ENCODE measurements at places on chromosomes 11 and 22.
A peak's percentile ranks its signal among the peaks of the same experiment; 100 is the strongest.

GRCh38 chr22:44299124-44299523 lies 13.6 kb downstream of the SHISAL1 start:
- DNase-seq = no peak

GRCh38 chr22:19419086-19419463 lies 12.5 kb downstream of the HIRA start:
- no peak for DNase-seq

DNA sequence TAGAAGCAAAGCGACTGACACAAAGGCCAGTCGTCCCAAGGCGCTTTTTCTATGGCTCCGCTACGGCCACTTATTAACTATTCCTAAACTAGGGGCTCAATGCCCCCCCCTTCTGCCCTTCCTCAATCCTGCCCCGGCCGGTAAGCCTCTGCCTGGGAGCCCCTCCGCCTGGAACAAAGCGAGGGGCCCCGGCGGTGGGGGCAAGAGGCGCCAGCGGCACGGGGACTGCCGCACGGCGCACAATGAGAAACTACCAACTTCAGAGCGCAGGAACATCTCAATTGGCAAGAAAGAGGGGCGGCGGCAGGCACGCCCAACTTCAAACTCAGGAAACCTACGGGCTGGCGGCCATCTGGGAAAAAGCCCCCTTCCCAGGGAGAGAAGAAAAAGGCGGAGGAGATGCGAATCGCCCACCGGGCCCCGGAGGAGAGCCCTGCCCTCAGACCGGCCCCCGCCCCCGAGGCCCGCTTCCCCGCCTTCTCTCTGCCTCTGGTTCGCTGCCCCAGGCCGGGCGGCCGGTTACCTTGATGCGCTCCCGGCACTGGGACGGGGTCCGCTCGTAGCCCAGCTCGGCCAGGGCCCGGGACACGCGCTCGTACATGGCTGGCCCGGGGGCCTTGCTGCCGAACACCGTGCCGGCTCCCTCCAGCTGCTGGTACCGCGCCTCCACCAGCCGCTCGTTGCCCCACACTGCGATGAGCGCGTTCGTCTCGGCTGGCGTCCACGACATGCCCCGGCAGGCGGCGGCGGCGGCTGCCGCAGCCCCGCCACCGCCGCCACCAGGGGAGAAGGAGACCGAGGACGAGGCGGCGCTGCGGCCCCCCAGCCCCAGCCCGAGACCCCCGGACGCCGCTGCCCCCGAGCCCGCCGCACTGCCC lies 619 bp downstream of the MSANTD2 start:
- peak; percentile 14 for DNase-seq

- no peak for DNase-seq
These were observed 85.0 kb upstream of the ANO1 start for GRCh38 chr11:69992943-69993694.

DNA sequence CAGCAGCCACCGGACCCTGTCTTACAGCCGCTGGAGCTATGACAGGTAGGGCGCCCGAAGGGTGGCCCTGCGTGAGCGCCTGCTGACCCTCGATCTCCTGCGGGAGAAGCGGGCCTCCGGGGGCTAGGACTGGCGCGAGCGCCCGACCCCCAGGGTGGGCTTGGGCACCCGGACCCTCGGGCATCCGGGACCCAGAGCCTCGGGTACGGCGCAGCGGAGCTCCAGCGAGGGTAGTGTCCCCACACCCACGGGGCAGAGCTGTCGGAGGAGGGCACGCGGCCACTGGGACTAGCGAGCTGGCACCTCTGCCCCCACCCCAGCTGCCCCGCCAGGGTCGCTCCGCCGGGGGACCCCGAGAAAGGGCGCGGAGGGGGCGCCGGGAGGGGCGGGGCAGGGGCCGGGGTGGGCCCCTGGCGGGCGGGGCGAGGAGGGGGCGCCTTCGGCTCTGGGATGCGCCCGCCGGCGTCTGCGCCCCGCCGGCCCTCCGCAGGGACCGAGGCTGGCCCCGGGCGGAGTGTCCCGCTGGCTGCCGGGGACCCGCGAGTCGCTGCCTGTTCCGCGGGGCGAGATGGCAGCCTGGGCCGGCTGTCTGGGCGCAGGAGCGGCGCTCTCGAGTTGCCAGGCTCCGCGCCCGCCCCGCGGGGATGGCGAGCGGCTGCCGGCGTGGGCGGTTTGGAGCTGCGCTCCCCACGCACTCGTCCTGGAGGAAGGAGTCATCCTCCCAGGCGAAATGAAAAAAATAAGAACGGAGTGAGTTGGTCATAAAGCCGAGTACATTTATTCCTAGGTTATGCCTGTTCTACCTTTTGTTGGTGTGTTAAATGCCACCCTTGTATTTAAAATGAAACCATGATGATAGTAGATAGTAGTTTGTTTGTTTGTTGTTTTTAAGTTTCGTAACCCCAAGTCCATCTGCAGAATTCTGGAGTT lies 32.4 kb downstream of the EIF3F start:
- peak; percentile 53 for DNase-seq

GRCh38 chr11:35723913-35724312 lies 61.3 kb downstream of the TRIM44 start:
- peak; percentile 17 for DNase-seq

DNA sequence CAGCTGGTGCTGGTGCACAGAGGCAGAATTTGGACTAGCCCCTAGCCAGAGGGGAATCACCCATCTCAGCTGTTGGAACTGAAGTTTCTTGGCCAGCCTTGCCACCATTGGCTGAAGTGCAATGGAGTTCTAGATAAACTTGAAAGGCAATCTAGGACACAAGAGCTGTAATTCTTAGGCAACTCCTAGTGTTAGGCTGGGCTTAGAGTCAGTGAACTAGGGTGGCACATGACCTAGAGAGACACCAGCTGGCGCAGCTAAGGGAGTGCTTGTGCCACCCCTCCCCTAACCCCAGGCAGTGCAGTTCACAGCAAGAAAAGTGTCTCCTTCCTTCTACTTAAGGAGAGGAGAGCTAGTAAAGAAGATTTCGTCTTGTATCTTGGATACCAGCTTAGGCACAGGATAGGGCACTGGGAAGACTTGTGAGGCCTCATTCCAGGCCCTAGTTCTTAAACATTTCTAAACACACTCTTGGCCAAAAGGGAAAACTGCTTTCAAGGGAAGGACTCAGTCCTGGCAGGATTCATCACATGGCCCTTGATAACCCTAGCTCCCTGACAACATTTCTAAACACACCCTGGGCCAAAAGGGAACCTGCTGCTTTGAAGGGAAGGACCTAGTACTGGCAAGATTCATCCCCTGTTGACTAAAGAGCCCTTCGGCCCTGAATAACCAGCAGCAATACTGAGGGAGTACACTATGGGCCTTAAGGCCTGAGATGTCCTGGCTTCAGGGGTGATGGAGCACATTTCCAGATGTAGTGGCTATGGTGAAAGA lies 53.4 kb downstream of the XRRA1 start:
- DNase-seq = no peak

GRCh38 chr11:36030731-36031281 lies 86.9 kb downstream of the LDLRAD3 start:
- DNase-seq = peak; percentile 74

GRCh38 chr11:110289472-110289871 lies 6.9 kb downstream of the RDX start:
- peak; percentile 54 for DNase-seq

GRCh38 chr11:119065369-119065768 lies 2.2 kb upstream of the VPS11 start:
- peak; percentile 61 for DNase-seq

DNA sequence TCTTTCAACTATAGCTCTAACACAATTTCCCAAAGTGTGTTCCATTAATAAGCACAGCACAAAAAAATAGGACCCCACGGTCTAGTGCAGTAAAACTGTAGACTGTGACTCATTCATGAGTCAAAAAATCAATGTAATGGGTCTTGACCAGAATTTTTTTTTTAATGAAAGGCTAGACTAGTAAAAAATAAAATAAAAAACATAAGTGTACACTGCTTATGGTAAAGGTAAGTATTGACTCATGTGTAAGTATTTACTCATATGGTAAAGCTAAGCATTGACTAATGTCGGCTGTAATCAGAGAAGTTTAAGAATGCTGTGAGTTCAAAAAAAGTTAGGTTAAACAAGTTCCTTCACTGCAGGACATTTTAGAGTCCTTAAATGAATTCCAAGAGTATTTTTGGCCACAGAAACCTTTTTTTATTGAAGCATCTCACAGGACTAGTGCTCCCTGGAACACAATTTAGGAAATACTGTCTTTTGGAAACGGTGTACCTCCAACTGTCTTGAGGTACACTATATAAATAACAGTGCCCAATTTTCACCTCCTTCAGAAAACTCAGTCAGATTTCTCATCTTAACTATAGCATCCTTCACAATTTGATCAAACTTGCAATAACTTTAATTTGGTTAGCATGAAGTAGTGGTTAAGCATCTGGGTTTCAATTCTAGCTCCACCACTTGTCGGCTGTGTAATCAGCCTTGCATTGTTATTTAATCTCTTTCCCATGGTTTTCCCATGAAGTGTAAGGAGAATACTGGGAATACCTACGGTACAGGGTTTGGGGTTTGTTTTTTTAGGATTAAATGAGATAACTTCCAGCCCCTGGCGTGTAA lies 2.1 kb downstream of the CCDC73 start:
- no peak for DNase-seq

DNA sequence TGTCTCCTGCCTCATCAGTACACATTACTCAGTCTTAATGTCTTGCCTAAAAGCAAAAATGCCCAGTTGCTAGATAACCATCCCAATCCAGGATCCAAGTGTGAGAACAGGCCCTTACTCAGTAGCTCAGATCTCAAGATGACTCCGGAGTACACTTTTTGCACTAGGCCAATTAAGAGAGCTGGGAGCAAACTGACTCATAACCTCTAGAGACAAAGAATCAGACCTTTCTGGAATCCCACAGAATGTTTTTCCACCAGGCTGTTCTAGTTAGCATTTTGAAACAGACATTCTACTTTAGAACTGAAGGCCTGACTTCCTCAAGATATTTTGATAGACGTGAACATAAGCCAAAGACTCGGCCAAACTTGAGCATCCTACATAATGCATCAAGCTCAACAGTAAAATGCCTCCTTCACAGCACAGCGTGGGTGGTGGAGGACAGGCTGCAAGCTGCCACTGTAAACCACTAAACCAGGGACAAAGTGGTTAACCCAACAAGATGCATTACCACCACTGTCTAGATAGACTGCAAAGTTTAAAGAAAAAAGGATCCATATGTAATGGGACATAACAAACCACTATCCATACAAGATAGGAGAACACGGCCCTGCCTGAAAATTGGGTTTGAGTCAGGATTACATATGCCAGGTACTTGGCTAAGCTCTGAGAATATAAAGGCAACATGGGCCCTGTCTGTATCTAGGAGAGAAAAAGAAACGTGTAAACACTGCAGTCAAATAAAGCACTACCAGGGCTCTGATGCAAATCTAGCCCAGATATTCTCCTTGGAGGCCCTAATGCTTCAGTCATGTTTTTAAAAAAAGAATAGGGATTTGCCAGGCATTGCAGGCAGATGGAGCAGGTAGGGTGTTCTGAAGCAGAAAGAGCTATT lies 48.3 kb downstream of the MYH9 start:
- DNase-seq = peak; percentile 95

DNA sequence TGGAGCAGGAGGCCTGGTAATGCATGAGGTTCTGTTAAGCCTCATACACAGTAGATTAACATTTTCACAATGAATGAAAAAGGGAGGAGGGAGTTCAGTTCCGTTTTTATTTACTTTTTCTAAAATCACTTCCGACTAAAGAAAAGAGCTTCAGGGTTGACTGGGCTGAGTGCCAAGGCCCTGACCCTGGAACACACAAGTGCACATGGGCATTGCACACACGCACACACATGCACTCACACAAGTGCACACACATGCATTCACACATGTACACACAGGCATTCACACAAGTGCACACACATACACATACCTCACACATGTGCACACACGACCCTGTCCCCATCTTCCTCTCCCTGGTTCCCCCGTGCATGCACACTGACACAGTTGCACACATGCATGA lies 303.3 kb downstream of the BRD1 start:
- no peak for DNase-seq

DNA sequence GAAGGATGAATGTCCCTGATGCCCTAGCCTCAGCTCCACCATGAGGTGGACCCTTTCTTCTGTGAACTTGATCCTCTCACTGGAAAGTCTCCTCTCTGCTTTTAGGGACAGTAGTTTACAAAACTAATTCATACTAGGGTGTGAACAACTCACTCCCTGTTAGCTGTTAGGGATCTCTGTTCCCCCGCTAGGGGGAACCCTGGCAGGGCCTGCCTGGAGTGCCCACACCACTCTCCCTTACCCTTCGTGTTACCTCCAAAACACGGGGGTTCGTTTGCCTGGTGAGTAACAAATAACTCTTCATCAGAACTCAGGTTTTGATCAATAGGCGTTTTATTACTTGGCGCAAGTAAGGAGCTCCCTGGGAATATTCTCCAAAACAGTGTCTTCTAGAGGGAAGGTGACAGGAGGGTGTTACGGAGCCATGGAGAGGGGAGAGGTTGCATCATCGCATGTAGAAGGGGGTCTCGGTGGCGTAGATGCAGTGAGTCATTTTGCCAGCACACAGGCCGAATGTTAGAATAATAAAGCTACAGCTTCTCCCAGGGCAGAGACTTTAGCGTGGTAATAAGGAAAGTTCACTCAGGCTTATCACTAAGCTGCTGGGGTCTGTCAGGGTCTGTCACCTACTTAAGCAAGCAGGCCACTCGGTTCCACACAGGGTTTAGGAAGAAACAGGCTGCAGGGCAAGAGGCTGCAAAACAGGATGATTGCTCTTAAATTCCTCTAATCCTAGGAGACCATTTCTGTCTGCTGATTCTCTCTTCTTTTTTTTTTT lies 45.8 kb downstream of the C11orf96 start:
- peak; percentile 80 for DNase-seq

DNA sequence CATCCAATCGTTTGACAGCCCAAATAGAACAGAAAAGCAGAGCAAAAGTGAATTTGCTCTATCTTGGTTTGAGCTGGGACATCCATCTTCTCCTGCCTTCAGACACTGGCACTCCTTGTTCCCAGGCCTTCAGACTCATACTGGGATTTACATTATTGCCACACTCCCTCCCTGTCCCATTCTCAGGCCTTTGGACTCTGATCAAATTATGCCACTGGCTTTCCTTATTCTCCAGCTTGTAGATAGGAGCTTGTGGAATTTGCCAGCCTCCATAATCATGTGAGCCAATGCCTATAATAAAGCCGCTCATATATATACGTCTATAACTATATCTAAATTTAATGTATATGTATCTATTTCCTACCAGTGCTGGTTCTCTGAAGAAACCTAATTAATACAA lies 568.3 kb upstream of the KIRREL3 start:
- no peak for DNase-seq

DNA sequence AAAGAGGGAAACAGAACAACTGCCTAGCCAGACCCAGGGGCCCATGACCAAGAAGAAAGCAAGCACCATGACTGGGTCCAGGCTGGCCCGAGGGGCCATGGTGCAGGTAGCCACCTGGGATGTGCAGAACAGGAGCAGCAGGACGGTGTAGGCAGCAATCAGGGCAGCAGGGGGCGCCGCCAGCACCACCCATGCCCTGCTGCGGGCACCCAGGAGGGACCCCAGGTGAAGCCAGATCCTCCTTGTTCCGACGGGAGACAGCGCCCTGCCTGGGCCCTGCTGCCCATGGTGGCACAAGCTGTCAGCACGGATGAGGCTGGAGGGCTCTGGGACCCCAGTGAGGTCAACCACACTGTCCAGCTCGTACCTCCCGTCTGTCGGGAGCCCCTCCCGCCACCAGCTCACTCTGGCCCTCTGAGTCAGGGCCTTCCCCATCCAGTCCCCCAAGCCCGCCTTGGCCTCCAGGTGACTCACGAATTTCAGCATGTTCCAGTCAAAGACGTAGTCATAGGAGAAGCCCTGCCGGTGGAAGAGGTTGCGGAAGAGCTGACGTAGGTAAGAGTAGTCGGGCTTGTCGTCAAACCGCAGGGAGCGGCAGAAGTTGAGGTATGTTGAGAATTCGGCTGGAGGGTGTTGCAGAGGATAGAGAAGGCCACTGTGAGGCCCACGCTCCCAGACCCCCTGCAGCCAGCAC lies 18.8 kb downstream of the CSNK1E start:
- DNase-seq = peak; percentile 99

All from fibroblast of mammary gland (primary cell).